Activated CD4-positive, alpha-beta T cell treated with anti-CD3 and anti-CD28 coated beads, Interleukin-2, amount 50 U/mL, for 16 hours (primary cell): ENCODE measurements at places on chromosomes 13 and 19.

DNA sequence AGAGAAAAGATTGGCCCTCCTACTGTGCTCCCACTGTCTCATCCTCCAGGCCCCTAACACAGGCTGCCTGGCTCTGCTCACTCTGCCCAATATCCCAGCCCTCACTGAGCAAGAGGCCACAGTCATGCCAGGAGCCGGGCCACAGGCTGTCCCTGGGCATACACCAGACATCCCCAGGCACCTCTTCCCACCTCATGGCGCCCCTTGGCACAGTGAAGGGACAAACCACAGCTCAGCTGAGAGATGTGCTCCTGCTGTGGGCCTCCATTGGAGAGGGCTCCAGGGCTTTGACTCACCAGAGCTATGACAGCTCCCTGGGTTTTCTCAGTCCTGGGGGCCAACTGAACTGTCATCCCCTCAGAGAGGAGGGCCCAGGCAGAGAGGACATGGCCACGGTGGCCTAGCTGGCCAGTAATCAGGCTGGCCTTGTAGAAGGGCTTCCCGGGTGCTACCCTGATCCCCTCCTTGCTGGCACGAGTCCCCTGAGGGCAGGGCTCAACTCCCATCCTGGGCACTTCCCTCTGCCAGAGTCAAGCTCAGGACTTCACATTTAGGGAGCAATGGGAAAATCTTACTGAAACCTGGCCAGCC is 220.9 kb downstream of the TUBA3C start:
- no peak for DNase-seq

DNA sequence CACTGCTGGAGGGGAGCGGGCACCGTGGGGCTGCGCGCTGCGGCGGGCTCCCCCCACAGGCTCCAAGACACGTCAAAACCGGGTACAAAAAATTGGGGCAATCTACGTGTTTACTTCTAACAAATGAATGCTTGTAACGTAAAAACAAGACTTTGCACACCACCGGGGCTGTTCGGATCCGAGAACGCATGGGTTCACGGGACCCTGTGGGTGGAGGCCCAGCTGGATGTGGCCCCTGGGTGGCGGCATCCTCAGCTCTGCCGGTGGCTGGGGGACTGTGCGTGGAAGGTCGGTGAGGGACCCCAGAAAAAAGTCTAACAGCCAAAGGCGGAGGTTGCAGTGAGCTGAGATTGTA is 10.3 kb upstream of the SLC7A10 start:
- DNase-seq = peak; percentile 18

DNA sequence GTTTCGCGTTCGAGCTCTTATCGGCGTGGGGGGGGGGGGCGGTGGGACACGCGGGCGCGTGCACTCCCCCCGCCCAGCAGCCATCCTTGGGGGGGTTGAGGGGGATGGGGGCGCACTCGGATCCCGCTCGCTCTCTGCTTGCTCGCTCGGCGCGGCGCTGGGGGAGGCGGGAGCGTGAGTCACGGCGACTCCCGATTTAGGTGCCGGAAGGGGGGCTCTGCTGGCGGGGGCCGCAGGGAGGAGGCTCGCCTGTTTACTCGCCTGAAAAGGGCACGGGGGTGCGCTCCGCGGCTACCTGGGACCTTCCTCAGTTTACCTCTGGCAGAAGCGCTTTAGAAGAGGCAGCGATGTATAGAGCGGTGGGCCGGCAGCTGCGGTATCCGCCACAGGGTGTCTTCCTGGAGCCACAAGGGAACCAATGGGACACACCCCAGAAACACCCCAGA is 1.1 kb upstream of the PDE4A start:
- DNase-seq = no peak

GRCh38 chr13:98665638-98665995 is 86.9 kb downstream of the SLC15A1 start:
- no peak for DNase-seq

GRCh38 chr13:102405499-102406100 is 3.8 kb upstream of the FGF14 start:
- no peak for DNase-seq

GRCh38 chr19:32652894-32653598 is 21.9 kb downstream of the ANKRD27 start:
- no peak for DNase-seq

- peak; percentile 54 for DNase-seq
These were observed 65.9 kb downstream of the KCNRG start for GRCh38 chr13:50080911-50081678.

DNA sequence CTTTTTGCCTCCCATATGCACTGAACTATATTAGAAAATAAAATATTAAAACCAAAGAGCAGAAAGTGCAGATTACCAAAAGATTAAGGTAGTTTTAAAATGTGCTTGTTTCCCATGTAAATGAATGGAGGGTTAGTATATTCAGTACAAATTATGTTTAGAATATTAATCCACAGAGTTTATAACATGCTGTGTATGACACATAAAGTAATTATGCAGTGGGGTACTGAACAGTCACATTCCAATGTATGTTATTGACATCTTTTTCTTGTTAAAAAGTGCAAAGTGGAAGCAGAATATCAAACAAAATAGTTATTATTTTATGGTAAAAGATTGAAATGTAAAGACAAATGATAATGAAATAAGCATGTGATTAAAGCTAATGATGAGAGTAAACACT is 79.3 kb downstream of the GPC6 start:
- DNase-seq = no peak

DNA sequence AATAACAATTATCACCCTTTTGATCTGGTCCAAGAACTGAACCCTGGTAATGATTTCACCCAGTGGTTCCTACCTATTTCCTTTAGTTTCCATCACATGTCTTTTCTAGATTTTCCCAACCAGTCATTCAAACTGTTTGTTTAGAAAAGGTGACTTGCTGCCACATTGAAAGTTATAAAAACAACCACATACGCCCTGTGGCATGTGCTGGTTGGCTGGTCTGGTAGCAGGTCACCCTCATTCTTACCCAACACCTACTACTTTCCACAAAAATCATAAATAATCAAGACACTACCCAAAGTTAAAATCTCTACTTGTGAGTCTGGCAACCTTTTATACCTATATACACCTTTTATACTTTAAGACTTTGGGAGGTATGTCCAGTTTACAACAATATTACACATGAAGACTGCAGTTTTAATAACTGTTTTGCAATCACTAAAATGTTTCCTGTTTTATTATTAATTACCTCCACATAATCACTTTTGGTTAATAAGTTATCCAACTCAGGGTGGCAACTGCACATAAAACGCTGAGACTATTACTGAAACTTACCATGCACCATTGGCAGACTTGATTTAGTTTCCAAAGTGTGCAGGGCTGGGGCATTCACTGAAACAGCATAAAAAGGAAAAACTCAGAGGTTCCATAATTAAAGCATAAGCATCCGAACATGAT is 38.9 kb downstream of the DZIP1 start:
- DNase-seq = no peak

DNA sequence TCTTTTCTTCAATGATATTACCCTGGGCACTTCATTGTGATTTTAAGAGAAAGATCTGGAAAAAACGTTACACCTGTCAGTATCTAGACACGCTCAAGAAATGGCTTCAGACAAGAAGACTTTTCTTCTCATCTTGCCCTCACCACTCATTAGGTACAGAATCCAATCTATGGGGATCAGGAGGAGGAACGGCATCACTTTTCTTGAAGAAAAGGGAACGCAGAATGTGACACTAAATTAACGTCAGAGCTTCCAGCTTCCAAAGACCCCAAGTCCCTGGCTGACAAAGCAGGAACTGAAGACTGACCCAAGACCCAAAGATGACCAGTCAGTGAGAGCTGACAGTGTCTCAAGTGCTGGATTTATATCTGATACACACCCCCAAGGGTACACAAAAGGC is 48.2 kb downstream of the BRD4 start:
- no peak for DNase-seq

GRCh38 chr19:1279782-1280341 is 4.5 kb downstream of the FAM174C start:
- DNase-seq = peak; percentile 85

DNA sequence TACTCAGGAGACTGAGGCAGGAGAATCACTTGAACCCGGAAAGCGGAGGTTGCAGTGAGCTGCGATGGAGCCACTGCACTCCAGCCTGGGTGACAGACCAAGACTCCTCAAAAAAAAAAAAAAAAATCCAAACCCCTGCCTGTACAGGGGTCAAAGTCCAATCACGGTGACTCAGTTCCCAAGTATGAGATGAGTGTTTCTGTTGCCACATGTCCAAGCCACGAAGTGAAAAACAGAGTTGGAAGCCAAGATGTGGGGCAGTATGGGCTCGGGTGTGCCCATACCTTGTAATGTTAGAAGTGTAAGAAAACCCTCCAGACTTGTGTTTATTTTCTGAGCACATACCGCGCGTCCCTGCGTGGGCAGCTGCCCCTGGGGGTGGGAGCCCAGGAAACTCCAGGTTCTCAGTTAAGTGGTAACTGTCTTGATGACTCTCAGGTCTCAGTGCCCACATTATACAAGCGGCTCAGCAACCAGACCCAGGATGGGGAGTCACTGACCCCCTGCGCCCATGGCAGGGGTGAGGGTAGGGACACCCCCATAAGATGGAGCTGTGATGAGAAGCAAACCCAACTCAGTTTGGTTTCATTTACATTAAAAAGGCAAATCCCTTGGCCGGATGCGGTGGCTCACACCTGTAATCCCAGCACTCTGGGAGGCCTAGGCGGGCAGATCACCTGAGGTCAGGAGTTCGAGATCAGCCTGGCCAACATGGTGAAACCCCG is 1.2 kb upstream of the GPX4 start:
- peak; percentile 88 for DNase-seq

GRCh38 chr13:113040597-113041292 is 64.8 kb upstream of the F7 start:
- no peak for DNase-seq

- peak; percentile 58 for DNase-seq
These were observed 33.8 kb upstream of the MYO16 start for GRCh38 chr13:108595436-108596274.

DNA sequence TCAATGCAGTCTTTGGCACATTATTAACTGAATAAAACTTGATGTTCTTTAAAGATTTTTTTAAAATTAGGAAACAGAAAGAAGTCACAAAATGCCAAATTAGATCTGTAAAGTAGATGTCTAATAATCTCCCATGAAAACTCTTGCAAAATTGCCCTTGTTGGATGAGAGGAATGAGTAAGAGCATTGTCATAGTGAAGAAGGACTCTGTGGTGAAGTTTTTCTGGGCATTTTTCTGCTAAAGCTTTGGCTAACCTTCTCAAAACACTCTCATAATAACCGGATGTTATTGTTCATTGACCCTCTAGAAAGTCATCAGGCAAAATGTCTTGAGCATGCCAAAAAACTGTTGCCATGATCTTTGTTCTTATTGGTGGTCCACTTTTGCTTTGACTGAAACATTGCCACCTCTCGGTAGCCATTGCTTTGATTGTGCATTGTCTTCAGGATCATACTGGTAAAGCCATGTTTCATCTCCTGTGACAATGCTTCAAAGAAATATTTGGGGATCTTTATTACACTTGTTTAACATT is 549.3 kb downstream of the LIG4 start:
- no peak for DNase-seq

- DNase-seq = no peak
These were observed 85.7 kb upstream of the SERP2 start for GRCh38 chr13:44287958-44288357.

DNA sequence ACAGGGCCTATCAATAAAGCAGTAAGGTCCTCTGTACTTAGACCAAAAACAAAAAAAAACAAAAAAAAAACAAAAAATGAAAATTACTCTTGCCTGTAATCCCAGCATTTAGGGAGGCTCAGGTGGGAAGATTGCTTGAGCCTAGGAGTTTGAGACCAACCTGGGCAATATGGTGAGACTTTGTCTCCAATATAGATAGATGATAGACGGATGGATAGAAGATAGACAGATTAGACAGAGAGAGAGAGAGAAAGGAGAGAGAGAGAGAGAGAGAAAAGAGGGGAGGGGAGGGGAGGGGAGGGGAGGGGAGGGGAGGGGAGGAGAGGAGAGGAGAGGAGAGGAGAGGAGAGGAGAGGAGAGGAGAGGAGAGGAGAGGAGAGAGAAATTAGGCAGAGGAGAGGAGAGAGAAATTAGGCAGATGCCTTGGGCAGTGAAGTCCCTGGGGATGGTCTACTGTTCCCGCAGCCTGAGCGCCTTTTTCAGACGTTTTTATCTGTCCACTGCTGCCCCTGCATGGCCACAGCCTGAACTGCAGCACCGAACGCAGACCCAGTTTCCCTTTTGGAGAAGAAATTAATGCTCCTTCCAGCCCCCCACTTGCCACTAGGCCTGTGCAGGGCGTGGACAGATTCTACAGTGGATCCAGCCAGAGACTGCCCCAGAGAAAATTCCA is 9.8 kb upstream of the ZNF627 start:
- DNase-seq = peak; percentile 82

DNA sequence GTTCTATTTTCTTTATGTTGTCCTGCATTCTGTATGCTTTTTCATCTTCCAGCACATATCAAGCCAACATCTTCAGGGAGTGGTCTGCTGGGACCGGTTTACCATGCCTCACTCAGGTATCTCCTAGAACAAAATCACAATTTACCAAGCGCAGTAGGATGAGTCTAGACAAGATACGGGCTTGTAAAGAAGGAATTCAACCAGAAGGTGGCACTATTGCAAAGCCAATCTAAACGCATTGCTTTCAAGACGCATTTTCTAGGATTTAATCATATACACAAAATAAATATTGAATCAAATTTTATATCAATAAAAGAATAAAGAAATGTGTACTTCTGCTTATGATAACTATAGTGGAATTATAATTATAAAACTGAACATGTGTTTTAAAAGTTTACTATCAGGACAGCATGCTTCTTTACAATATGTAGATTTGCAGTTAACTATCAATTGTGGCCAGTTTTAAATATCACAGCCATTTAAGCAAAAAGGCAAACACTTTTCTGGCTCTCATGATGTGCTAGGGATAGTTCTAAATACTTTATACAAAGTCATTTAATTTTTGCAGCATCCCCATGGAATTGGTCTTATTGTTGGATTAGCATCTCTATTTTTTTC is 16.1 kb upstream of the TPP2 start:
- DNase-seq = peak; percentile 66

- peak; percentile 53 for DNase-seq
These were observed 13.7 kb upstream of the GPR183 start for GRCh38 chr13:99320693-99321481.

- DNase-seq = no peak
These were observed 106.7 kb downstream of the RAP2A start for GRCh38 chr13:97540696-97541095.

- peak; percentile 73 for DNase-seq
These were observed 36.1 kb downstream of the ACTN4 start for GRCh38 chr19:38683393-38684077.

DNA sequence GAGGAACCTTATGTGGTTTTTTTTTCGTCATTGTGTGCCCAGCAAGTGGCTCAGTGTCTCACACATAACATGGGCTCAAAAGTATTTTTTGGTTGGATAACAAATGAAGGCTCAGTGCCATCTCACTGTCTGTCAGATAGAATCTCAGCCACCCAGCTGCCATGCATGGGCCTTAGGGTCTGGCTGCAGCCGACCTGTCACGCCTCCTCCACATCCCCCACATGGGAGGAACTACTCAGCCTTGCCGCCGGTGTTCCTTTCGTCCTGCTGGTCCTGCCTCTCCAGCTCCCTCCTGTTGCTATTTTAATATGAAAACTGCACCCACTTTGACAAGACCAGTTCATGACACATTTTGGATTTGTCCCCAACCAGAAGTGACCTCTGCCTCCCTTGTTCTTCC is 121.2 kb downstream of the SHISA2 start:
- DNase-seq = no peak
